ENCODE measurements at places on chromosomes 2 and 18.

DNA sequence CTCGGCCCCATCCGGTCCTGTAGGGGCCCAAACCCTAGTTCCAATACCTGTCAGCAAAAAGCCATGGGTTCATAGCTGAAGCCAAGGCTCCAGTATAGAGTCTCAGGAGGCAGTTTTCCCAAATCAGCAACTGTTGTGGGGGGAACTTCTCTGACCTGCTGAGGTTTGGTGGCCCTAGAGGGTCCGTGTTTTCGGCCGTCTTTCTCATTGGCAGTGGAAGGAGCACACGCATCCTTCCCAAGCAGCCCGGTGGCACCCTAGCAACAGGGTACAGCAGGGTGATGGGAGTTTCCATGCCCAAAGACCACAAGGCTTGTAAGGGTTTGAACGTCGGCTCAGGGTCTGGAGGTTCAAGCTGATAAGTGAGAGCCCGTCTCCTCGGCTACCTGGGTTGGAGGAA lies 6.6 kb downstream of the FOSL2 start:
- no peak for DNase-seq

GRCh38 chr18:78601349-78601748 lies 378.3 kb upstream of the SALL3 start:
- no peak for DNase-seq

- no peak for DNase-seq
These were observed 29.2 kb downstream of the MTHFD2 start for GRCh38 chr2:74227646-74228045.

- peak; percentile 32 for DNase-seq
These were observed 141.8 kb downstream of the GRB14 start for GRCh38 chr2:164479460-164479859.

DNA sequence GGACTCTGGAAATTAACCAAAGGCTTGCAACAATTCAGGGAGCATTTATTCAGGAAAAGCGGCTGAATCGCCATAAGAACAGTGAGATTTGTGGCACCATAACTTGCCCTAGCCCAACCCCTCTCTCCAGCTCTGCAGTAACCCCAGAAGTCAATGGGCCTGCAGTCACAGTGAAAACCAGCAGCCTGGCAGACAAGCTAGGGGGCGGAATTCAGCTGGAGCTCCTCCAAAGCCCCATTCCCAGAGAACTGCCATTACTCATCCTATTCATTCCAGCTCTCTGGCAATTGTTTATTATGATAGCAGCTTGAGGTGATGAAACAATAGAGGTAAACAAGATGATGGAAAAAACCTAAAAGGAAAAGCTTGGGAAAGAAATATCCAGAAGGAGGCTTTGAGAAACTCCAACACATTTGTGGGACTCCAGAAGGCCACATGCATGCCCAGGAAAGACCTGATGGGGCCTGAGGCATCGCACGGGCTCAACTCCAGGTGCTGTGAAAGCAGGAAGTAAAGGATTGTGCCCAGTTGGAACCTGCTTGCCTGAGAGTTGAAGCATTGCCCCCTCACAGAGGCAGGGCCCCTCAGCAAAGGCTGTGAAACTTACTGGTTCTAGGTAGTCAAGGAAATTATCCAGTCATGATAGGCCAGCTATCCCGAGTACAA lies 126.7 kb downstream of the TWIST2 start:
- DNase-seq = peak; percentile 48

- DNase-seq = no peak
These were observed 7.5 kb upstream of the KCNG2 start for GRCh38 chr18:79789901-79790890.

DNA sequence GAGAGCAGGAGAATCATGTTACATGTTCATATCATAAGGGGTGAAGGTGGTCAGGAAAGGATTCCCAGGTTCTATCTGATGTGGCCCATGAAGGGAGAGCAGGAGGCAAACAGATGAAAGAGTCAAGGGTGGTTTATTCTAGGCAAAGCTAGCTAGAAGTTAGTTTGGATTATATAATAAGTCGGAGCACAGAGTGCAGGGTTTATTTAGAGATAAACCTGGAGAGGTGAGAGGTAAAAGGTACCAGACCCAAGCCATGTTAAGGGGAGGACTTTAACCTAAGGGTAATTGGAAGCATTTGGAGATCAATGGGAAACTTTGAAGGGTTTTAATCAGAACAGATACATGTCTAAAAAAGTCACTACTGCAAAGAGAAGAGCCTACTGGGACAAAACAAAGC lies 69.2 kb upstream of the LRATD1 start:
- DNase-seq = no peak

DNA sequence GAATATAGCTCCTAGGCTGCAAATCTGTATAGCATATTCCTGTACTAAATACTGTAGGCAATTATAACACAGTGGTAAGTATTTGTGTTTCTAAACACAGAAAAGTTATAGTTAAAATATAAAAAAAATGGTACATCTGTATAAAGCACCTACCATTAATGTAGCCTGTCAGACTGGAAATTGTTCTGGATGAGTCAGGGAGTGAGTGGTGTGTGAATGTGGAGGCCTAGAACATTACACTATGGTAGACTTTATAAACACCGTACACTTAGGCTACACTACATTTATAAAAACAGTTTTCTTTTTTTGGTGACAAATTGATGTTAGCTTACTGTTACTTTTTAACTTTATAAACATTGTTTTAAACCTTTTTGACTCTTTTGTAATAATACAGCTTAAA lies 226.3 kb downstream of the CCDC85A start:
- DNase-seq = no peak

DNA sequence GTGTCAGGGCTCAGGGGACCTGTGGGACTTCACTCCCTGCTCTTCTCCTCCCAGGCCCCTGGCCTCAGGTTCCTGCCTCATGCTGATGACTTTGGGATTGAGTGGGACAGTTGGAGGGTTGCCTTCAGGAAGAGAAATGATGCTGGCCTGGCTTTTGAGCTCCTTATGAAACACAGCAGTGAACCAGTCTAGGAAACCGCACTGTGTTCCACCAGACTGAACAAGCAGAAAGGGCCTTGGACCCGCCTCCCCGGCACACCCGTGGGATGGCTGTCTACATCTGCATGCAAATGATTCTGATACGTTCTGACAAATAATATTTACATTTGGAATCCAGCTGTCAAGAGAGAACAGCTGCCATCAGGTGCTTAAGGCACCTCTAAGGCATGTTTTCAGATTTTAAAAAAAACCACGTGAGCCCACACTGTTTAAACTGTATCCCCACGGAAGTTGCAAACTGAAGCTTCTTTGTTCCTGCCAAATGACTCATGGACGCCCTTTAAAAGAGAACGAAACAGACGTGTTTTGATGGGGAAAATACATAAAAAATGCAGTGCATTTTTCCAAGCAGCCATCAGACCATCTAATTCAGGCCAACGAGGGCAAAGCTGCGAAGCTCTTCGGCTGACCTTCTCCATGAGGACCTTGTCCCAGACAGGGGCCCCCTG lies 27.6 kb upstream of the ASAP2 start:
- DNase-seq = no peak

DNA sequence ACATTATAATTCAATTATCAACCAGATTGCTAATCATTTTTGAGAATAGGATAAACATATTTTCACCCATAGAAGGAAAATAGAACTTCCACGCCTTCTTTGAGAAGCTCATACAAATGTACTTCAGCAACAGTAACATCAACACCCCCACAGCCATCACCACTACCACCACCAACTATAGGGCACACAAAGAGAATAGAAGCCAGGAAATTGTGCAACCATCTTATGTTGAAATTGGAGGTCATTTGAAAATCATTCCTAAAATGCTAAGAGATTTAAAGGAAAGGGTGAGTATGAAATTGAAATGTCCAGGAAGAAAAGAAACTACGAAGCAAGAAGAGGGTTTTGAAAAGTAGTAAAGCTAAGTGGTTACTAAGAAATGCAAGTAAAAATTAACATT lies 563.4 kb downstream of the ZNF804A start:
- no peak for DNase-seq

GRCh38 chr2:225326969-225327368 lies 72.5 kb upstream of the NYAP2 start:
- no peak for DNase-seq

- no peak for DNase-seq
These were observed 61.9 kb upstream of the PSMD14 start for GRCh38 chr2:161246281-161246680.

Measured in NT2/D1 (cell line).